ENCODE measurements at places on chromosomes 3 and 15.
A peak's percentile ranks its signal among the peaks of the same experiment; 100 is the strongest.

DNA sequence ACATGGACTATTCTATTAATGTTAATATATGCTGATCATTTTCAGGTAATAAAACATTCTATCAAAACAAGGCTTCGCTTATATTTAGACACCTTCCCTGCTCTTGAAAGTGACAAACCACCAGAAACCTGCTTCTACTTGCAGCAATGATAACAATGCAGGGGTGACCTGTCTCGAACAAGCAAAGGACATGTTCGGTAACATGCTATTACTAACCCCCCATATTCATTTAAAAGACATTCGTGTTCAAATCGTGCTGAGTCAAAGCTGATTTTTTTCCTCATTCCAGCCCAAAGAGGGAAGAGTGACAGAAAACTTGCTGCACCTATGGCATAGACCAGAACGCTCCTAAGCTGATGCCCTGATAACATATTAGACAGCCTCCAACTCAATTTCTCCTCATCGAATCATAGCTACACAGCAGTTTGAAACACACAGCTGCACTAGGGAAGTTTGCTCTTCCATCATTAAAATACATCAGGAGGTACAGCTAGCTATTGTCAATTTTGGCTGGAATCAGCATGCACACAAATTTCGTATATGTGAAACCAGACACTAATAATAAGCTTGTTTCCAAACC, 341.5 kb downstream of the FOXP1 start:
- no peak for DNase-seq

GRCh38 chr3:62095756-62096155, 277.6 kb downstream of the FEZF2 start:
- DNase-seq = no peak

GRCh38 chr15:33200903-33201302, 6.4 kb upstream of the FMN1 start:
- no peak for DNase-seq

DNA sequence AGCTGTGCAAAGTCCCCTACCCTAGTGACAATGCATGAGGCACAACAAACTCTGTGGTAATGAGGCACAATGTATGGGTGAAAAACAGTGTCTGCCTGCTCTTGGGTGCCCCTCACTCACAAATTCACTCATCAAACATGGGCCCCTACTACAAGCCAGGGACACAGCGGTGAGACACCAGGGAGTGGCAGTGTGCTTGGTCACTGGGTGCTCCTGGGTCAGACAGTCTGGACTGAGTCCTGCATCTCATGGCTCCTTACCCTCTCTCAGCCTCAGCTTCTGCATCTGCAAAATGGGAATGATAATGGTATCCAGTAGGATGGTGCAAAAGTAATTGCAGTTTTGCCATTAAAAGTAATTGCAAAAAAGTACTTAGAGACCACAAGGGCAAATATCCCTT, 184.7 kb downstream of the MEGF11 start:
- DNase-seq = no peak

DNA sequence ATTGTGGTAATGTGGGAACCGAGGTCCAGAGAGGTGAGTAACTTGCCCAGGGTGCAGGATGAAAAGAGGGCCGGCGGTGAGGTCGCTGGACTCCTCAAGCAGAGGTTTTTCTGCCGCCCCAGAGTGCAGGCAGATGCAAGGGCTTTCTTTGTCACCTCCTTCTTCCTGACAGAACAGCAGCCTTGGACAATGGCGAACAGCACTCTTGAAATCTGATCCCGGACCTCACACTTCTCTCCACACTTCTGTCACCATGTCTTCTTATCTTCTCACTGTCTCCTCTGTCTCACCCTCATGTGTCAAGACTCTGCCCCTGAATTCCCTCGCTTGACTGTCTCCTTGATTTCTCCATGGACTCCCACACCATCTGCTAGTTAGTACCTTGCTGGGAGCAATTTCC, 15.4 kb upstream of the VPS8 start:
- DNase-seq = no peak

GRCh38 chr3:146705225-146705624, 100.1 kb upstream of the PLSCR5 start:
- no peak for DNase-seq

DNA sequence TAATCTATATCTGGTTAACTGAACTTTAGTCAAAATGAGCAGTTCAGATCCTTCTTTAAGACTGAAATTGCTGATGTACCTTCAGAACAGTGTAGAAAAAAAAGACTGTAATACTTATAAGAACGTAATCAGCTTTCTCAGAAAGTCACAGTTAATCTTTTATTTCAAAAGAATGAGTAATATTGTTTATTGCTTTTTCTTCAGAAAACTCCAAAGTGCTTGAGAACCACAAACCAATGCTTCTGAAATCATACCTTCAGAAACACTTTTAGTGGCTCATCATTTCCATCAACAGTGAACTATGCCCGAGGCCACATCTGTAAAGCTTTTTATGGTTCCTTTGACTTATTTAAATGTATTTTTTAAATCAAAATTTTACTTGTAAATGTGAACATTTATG, 33.3 kb upstream of the CLASP2 start:
- DNase-seq = no peak

GRCh38 chr3:194076475-194076874, 59.5 kb upstream of the HES1 start:
- DNase-seq = no peak

GRCh38 chr3:126865736-126866135, 117.2 kb upstream of the PLXNA1 start:
- DNase-seq = no peak

GRCh38 chr3:63043631-63044030, 168.4 kb upstream of the CADPS start:
- DNase-seq = no peak

- DNase-seq = no peak
Measured at GRCh38 chr3:127975153-127976029, 60.4 kb downstream of the KBTBD12 start.

GRCh38 chr3:28081533-28081947, 159.9 kb upstream of the CMC1 start:
- DNase-seq = no peak

DNA sequence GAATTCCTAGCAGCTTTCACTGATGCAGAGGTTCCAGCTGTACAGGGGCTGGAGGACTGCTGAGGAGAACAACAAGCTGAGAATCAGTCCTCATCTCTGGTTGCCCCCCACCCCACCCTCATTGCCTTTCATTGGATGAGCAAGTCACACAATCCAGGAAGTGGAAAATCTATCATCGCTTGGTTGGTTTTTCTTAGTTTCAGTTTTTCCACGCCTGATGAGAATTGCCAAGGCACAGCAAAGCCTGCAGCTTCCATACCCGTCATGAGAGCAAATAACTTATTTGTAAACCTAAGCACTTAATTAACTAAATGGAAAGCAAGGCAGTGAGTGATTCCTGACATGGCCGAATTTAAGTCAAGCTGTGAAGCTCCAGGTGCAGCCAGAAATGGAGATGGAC, 21.4 kb upstream of the LIPC start:
- peak; percentile 85 for DNase-seq

GRCh38 chr3:190305406-190305805, 16.8 kb downstream of the CLDN1 start:
- DNase-seq = no peak

- no peak for DNase-seq
Measured at GRCh38 chr3:112793326-112794081, 53.2 kb downstream of the CD200R1L start.

DNA sequence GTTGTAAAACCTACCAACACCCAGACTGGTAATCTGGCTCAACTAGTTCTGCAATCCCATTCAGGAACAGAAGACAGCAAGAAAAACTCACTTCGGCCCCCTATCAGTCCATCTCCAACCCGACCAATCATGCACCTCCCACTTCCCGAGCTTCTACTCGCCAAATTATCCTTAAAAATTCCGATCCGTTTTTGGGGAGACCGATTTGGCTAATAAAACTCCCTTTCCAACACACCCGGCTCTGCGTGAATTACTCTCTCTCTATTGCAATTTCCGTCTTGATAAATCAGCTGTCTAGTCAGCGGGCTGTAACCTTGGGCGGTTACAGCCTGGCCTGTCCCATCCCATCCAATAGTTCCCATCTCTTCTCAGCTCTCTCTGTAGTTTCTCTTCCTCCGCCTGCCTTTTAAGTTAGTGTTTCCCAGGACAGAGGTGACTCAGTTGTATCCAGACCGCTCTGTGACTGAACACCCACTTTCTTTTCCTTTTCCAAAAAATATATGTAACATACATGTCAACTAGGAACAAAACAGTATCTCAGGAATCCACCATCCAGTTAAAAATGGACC, 780 bp upstream of the ACAD9 start:
- DNase-seq = peak; percentile 39

- DNase-seq = no peak
Measured at GRCh38 chr3:154398084-154398967, 31.7 kb downstream of the GPR149 start.

DNA sequence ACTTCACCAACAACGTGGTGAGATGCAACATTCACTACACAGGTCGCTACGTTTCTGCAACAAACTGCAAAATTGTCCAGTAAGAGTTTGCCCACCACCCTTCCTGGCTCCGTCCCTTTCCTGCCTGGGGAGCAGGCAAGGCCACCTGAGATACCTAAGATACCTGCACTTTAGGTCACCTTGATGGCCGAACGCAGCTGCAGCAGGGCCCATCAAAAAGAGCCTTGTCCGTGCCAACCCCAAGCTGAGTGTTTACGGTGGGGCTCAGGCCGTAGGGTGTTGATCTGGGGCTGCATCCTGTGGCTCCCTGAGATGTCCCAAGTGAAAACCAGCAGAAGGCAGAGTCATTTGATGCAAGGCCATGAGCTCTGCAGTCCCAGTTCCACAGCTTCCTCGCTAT, 23.2 kb downstream of the LOXL1 start:
- no peak for DNase-seq

DNA sequence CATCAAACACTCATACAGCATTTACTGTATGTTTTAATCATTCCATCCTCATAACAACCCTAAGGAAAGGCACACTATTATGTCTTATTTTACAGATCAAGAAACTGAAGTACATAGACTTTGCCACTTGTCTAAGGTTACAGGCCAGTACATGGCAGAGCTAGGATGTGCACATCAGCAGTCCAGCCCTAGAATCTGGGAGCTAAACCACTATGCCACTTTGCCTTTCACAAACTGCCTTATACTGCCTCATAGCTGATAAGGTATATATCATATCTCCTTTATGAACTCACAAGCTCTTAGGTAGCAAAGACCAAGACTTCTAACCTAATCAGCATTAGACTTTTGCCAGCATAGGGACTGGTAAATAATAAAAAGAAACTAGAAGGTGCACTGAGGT, 49.1 kb downstream of the MYO9A start:
- DNase-seq = no peak

GRCh38 chr15:70064441-70064840, 33.3 kb downstream of the TLE3 start:
- DNase-seq = no peak

DNA sequence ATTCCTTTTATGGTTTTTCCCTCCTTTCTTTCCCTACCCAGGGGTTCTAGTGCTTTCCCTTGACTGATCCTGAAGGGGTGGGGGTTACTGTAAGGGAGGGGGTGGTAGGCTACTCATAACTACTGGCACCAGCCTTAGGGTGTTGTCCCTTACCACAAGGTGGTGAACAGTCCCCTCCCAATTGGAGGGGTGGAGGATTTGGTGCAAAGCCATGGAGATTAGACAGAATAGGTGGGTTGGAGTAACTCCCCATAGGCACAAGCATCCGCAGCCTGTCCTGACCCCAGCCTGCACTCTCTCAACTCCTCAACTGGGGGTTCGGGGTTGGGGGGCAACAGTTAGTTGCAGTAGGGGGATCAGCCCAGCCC, 2.6 kb upstream of the HYAL2 start:
- no peak for DNase-seq

- DNase-seq = no peak
Measured at GRCh38 chr15:84822653-84823281, 5.6 kb downstream of the ALPK3 start.

DNA sequence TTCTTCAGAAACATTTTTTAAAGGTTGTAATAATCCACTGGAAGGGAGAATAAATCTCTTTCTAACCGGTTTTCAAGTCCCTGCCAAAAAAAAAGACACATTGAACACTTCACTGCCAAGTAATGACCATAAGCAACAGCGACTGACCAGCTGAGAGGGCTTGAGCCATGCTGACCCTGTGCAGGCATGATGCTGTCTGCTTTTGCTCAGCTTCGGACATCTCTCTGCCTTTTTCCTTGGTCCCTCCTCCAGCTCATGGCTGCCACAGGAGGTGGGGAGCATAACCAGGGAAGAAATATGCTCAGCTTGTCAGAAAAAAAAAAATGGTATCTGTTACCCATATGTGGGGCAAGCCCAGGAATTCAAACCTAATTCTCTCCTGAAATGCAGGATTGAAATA, 1.5 kb downstream of the IGSF10 start:
- DNase-seq = no peak

All from DND-41 (cell line).